NCI-H1105 treated with DMSO at 0.1 percent for 48 hours (cell line): ENCODE measurements at places on chromosomes 4 and X.

- no peak for DNase-seq
These were observed 216.9 kb downstream of the PTTG2 start for GRCh38 chr4:38177035-38177546.

DNA sequence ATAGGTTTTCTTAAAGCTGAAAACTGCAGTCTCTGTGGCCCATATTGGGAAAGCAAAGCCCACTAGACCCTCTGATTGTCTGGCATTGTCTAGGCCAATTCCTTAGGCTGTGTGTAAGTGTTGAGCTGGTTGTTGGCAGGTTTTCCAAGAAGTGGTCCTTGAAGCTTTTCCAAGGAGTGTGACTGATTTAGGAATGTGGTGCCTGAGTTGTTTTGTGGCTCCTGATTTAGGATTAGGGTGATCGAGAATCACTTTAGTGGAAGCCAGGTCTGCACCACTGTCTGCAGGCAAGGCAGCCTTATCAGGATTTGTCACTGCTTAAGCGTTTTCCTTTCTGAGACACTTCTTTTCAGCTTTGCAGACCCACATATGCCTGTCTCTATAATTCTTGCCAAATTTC lies 339.0 kb upstream of the DDX53 start:
- no peak for DNase-seq

DNA sequence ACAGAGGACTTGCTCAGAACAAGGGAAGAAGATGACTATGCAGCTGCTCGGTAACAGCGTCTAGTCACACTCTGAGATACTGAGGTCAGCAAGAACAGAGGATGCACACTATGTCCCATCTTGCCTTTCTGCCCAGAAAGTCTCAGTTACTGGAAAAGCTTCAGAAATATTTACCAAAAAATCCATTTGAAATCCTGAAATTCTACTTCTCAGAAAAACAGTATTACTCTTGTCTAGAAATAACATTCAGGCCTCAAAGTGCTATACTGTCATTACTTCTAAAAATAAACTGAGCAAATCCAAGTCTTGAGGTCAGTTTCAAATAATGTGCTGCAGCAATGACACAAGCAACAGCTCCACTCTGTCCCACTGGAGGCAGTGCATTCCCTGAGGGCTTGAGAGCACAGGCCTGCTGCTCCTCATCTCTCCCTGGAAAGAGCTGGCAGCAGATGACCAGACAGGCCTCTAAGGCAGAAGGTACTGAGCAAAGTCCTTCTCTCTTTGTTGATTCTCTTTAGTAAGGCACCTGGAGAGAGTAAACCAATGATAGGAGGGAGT lies 76.9 kb downstream of the CAMK2D start:
- DNase-seq: no peak

DNA sequence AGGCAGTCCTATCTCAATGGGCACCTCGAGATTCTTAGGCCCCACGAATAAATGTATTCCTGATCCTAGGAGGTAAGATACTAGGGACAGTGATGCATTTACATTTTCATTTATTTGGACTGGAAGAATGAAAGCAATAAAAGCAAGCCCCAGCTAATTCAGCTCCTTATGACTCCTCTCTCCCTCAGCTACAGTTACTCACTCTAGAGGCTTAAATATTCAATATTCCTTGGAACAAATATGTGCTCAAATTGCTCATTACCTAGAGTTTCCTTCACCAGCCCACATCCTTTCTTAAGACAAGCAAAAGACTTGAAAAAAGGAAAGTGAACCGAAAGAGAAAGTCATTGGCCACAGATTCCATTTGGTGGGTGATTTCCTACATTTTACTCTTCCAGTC lies 13.9 kb downstream of the PAGE2 start:
- DNase-seq: no peak

DNA sequence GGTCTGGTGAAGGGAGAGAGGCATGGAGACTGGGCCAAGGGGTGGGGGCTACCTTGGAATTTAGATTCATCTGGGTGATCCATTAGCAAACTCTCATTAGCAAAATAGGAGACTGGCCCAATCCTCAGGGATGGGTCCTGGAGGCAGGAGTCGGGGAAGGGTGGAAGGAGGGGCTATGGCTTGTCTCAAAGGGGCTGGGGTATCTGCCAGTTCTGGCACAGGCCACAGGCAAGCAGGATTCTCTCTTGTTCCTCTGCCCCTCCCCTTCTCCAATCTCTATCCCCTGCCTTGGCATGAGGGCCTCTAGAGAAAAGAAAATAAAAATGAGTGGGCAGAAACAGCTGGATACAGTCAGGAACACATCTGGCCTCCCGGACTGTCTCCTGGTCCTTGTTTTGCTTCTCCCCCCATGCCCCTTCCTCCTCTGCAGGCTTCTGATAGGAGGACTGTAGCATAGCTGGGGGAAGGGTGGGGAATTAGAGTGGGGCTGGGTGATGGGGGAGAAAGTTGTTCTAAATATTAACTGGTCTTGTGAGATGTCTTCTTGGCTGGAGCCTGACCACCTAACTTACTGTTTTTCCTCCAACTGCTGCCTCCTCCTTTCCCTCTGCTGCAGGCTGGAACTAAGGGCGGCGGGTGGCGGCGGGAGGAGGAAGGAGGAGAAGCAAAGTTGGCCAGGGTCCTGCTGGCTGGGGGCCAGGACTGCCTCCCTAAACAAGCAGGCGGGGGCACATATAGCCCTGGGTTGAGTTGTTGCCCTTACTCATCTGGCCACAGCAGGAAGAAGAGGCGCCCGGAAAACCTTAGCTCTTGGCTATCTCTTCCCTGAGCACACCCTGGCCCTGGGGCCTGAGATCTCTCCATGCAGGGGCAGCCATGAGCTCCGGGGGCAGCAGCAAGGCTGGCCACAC lies 53.3 kb upstream of the LAS1L start:
- peak; percentile 20 for DNase-seq

- DNase-seq: no peak
These were observed 76.8 kb upstream of the MCF2 start for GRCh38 chrX:139784807-139785206.

- no peak for DNase-seq
These were observed 37.4 kb upstream of the BEX4 start for GRCh38 chrX:103177556-103177955.

GRCh38 chr4:17578482-17578891 lies 1.5 kb downstream of the LAP3 start:
- DNase-seq: no peak

GRCh38 chr4:26892480-26893150 lies 32.0 kb downstream of the STIM2 start:
- DNase-seq: no peak

GRCh38 chr4:165398570-165398969 lies 19.8 kb downstream of the CPE start:
- peak; percentile 91 for DNase-seq

DNA sequence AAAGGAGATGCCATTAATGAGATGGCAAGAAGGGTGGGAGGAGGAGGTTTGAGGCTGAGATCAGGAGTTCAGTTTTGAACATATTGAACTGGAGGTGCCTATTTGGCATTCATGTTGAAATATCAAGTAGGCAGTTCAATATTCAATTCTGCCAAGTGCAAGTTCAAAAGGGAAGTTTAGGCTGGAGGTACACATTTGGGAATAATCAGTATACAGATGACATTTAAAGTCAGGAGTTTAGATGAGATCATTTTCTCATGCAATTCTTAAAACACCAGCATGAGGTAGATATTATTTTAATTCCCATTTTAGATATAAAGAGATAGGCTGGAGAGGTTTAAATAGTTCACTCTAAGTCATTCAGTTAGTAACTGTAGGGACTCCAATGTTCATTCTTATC lies 26.1 kb downstream of the COQ2 start:
- no peak for DNase-seq

GRCh38 chr4:71907782-71908181 lies 123.9 kb upstream of the GC start:
- DNase-seq: no peak

GRCh38 chr4:132530861-132531260 lies 618.2 kb upstream of the PCDH10 start:
- DNase-seq: peak; percentile 22

- no peak for DNase-seq
These were observed 12.3 kb downstream of the MSX1 start for GRCh38 chr4:4871573-4872313.

GRCh38 chrX:130147631-130148030 lies 18.0 kb downstream of the AIFM1 start:
- DNase-seq: no peak

- DNase-seq: no peak
These were observed 61.5 kb upstream of the AP1S2 start for GRCh38 chrX:15915959-15916703.

DNA sequence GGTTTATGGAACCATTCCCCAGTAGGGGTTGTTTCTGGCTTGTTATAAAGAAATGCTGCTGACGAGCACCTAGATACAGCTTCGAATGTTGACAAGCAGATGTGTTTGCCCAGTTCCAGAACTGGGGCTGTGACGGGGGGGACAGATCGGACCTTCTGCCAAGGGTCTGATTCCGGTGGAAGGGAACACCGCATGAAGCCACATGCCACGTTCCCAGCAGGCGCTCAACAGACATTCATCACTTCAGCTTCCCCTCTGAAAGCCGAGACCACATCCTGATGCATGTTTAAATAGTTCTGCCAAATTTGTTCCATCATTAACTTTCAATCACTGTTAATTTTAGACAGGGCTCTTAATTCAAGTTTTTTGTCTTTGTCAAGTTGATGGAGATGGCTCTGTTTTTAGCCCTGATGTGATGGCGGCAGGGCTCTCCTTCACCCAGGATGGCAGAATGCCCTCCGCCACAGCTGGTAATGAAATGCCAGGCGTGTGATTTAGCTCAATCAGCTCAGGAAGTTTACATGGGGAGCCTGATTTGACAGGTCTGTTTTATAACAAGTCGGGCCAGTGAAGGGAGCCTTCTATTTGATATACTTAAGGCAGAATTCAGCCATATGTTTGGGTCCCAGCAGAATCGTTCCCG lies 57.4 kb downstream of the PSAPL1 start:
- no peak for DNase-seq

- DNase-seq: no peak
These were observed 29.5 kb downstream of the SRPX2 start for GRCh38 chrX:100673397-100673953.

DNA sequence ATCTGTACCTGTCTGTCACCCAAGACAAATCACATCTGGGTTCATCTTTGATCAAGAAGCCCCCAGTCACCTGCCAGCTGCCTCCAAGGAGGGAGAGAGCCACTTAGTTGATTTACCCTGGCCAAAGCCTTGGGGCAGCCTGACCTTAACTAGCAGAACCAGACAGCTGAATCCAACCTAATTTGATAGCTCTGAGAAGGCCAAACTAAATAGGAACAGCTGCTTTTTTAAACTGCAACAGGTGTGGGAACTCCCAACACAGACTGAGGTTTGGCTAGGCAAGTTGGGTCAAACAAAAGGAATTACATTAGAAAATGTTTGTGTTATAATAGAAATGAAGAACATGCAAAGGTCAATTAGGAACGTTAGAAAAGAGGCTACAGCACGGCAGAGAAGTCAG lies 375.7 kb downstream of the NLGN4X start:
- DNase-seq: no peak

GRCh38 chr4:121030711-121031110 lies 41.6 kb downstream of the NDNF start:
- DNase-seq: no peak

DNA sequence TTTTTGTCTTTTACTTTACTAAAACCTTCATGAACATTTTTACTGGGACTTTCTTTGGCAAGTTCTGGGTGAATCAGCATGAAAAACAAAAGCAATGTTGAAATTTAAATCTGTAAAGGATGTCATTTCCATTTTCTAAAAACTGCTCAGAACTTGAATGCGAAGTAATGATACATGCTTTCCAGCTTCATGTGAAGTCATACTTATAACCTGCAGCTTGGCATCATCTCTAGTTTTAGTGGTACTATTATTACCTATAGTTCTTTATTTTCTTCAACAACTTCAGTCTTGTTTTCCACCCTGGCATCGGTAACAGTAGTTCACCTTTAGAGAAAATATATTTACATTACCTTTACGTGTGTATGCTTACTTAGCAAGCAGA lies 421.4 kb upstream of the DIPK2B start:
- DNase-seq: no peak

- no peak for DNase-seq
These were observed 24.0 kb downstream of the PPEF2 start for GRCh38 chr4:75878246-75878756.

GRCh38 chr4:139555705-139556070 lies 331 bp downstream of the SETD7 start:
- no peak for DNase-seq

DNA sequence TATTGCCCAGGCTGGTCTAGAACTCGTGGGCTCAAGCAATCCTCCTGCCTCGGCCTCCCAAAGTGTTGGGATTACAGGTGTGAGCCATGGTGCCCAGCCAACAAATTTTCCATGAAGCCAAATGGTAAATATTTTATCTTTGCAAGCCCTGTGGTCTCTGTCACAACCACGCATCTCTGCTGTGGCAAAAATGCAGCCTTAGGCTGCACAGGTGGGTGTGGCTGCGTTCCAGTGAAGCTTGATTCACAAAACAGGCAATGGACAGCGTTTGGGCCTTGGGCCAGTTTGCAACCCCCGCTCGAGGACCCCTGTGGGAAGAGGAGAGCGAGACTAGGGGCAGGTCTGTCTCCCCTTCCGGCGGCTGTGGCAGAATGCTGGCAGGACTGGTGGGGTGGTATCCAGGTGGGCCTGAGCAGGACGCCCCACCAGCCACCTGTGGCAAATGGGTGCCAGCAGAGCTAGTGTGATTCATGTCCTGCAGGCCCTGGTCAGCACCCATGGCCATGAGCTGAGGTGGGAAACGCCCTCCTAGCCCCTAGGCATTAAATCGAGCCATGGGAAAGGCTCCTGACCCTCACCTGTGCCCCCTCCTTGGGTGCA lies 19.7 kb downstream of the HTRA3 start:
- no peak for DNase-seq

DNA sequence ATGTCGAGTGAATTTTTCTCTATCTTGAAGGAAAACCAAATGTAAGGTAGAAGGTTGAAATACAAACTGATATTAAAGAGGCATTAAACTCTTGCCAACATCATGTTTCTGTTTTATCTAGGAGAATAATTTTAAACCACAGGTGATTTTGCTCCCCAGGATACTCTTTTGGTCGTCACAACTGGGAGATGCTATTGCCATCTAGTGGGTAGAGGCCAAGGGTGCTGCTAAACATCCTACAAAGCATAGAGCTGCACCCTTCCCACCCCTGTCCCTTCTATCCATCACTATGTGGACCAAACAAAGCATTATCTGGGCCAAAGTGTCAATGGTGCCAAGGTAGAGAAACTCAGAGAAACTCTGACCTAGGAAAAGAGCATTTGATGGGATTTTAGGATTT lies 154.6 kb upstream of the MAGEB2 start:
- no peak for DNase-seq

GRCh38 chrX:9745417-9746115 lies 20.1 kb downstream of the GPR143 start:
- no peak for DNase-seq

DNA sequence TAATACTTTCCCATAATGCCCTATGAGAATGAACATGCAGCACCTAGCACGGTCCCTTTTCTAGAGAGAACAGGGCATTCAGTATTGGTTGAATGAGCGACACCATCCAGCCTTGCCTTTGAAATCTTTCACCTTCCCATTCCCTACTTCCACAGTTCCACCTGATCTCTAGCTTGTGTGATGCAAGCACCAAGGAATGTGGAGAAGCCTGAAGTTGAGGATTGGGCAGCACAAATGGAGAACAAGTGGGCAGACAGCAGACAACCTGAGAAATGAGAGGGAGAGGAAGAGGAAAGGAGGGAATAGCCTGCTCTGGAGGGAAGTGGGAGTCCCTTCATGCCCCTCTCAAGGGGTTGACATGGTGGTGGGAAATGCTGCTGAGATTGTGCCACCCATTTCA lies 365.1 kb upstream of the CXorf51A start:
- no peak for DNase-seq
